ENCODE measurements at places on chromosomes 3 and 15.

DNA sequence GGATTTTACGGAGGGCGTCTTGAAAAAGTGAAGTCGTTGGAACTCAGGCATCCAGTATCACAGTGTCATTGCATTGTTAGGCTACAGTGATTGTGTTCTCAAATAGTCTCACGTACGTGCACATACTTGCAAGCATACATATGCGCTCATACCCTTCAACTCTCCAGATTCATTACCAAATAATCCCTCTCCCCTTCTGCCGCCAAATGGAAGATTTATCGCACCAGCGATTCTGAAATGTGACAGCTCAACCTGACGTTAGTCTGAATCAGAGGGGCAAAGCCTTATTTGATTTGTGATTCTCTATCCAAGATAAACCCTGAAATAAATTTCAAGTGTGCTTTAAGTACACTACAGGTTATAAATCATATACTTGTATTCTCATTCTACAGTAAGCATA, 119.4 kb downstream of the GADL1 start:
- DNase-seq: peak; percentile 78

DNA sequence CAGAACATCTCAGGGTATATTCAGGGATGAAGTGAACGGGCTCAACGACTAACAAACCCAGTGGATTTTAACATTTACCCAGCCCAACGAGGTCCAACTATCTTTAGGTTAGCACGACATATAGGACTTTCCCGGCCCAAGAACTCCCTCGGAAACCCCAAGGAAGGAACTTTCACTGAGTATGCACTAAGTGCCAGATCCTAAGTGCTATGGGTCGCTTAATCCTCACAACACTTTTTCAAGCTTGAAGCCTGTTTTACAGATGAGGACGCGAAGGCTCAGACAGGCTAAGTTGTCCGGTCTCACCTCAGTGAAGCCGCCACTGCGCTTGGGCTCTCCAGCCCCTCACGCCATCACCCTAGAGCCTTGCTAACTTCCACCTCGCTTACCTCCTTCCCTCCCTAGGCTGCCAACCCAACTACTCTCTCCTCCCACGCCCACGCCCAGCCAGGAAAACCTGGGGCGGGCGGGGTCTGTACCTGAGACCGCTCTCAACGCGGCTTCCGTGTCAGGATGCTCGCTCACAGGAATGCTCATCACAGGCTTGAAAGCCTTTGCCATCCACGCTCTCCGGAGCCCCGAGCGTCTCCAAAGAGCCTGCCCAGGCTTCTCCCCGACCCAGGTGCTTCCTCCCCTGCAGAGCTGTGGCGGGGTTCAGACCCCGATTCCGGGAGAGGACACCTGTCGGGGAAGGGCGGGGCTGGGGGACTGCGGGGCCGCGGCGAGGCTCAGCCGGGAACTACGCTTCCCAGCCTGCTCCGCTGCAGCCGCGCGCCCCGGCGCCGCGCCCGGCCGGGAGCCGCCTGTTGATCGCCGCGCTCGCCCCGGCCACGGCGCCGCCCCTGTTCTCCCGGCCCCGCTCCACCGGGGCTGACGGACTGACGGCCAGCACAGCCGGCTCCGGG, at the start of gene TMOD2:
Gene TMOD2 (plus strand): TSS at position 806 of the 905 bp plus-strand sequence. CDS start 14,845 bp downstream, outside the sequence.
- DNase-seq: peak; percentile 13

GRCh38 chr3:86982883-86983282, 8.1 kb downstream of the VGLL3 start:
- DNase-seq: peak; percentile 97

GRCh38 chr3:174951034-174951433, 91.9 kb downstream of the NAALADL2 start:
- DNase-seq: peak; percentile 71

DNA sequence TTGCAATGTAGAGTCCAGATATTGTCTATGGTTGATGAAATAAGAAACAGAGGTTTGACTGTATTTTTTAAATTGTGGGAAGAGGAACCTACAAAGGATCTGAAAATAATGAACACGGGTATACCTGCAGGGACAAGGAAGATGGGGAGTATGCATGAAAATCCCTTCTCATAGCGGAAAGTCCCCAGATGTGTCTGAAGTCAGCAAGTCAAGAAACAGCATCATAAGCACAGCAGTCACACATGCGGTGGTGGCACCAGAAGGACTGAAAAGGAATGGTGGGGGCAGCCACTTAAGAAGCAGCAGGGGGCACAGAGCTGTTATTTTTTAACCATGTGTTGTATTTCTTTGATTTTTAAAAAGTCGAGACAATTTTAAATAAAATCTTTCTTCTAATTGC, 4.7 kb downstream of the MRPS11 start:
- DNase-seq: no peak

Measured in amniotic epithelial cell (primary cell).